ENCODE measurements at places on chromosomes 4 and X.

DNA sequence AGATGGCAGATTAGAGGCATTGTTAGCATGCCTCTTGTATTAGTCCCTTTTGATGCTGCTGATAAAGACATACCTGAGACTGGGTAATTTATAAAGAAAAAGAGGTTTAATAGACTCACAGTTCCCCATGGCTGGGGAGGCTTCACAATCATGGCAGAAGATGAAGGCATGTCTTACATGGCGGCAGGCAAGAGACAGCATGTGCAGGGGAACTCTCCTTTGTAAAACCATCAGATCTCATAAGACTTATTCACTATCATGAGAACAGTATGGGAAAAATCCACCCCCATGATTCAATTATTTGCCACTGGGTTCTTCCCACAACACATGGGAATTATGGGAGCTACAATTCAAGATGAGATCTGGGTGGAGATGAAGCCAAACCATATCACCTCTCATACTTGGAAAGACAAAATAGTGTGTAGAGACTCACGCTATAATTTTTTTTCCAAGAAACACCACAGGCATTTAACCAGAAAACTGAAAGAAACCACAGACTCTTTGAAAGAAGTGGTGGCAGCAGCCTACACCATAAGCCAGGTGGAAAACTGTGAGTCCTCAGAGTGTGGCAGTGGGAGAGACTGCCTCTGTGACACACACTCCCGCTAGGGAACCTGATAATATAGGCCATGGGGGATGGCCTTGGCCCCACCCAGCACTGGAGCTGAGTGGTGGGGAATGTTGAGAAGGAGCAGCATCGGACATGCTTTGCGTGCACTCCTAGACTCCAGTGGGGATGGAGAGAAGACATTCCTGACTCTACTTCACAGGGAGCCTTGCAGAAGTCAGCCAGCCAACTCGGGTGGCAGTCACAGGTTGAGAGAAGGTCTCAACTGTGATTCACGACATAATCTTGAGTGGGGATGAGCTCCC lies 51.5 kb downstream of the SLC2A9 start:
- DNase-seq, result no peak

- DNase-seq, result no peak
Measured at GRCh38 chr4:65241257-65241997, 428.9 kb downstream of the EPHA5 start.

- no peak for DNase-seq
Measured at GRCh38 chr4:159229164-159229563, 126.3 kb downstream of the RAPGEF2 start.

- no peak for DNase-seq
Measured at GRCh38 chr4:2792711-2793585, at the start of gene SH3BP2. TSS of gene SH3BP2 (plus strand) at chr4:2793085. CDS start at chr4:2820618, 27,533 bp downstream.

- no peak for DNase-seq
Measured at GRCh38 chrX:131626681-131627296, 82.9 kb downstream of the OR13H1 start.

GRCh38 chr4:77177199-77177598 lies 20.2 kb downstream of the CCNG2 start:
- peak; percentile 50 for DNase-seq

GRCh38 chrX:73855546-73855945 lies 292.5 kb downstream of the CHIC1 start:
- peak; percentile 34 for DNase-seq

DNA sequence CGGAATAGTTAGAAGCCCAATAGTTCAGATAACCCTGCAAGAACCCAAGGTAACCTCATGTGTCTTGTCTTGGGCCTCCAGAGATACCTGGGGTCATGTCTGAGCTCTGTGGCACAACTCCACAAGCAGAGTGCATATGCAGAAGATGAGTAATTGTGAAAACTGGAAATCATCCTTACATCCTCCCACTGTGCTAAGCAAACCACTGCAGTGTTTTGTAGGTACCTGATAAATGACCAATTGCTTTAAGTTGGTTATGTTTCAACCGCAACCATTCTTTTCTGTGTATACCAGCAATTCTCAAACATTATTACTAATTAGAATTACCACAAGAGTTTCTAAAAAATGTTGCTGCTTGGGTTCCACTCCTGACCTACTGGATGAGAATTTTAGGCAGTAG lies 73.2 kb downstream of the CBLL2 start:
- DNase-seq, result no peak

DNA sequence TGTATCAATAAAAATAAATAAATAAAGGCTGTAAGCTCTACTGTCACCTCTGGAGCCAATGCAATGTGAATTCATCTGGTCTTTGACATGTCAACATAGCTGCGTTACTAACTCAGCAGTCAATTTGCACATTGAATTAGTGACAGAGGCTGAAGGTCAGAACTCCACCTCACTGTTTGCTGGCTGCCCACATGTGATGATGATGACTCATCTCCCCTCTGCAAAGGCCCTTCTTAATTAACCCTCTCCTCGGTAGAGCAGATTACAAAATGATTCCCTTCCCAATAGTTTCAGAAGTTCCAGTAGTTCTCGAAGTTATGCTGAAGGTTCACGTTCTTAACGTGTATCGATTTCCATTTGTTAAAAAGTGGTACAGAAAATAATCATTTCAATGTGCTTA lies 1626.0 kb upstream of the TENM3 start:
- no peak for DNase-seq

GRCh38 chr4:110735686-110736085 lies 112.8 kb upstream of the PITX2 start:
- no peak for DNase-seq

GRCh38 chr4:47486231-47486673 lies 1.2 kb downstream of the ATP10D start:
- DNase-seq, result no peak

DNA sequence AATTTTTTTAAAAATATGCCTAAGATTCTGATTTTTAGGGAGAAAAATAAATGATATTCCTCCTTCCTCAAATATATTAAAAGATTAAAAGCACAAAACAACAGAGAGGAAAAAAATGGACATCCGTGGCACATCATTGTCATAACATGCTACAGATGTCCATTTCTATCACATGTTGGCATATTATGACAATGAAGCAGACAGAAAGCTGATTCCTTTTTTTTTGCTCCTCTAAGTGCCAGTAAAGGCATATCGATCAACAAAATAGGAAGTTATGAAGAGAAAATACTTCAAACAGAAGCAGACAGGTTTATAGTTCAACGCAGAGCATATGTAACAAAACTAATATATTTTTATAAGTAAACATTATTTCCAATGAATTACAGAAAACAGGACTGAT lies 11.2 kb downstream of the KLHL8 start:
- DNase-seq, result no peak

DNA sequence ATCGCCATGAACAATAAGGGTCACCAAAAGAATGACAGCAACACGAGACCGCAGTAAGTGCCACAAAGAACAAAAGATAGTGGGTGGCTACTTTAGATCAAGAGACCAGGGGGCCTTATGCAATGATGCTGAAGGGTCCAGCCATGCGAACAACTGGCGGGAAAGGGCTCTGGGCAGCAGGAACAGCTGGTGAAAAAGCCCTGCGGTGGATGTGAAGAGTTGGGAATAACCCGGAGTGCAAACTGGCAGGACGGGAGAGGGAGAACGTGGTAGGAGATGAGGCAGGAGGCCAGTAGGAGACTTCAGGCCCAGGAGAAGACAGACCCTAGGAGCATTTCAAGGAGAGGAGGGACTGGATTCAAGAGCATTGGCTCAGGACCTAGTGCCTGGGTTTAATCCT lies 120.2 kb downstream of the AFAP1 start:
- no peak for DNase-seq

GRCh38 chrX:45077748-45078424 lies 122.8 kb downstream of the DIPK2B start:
- DNase-seq, result no peak

DNA sequence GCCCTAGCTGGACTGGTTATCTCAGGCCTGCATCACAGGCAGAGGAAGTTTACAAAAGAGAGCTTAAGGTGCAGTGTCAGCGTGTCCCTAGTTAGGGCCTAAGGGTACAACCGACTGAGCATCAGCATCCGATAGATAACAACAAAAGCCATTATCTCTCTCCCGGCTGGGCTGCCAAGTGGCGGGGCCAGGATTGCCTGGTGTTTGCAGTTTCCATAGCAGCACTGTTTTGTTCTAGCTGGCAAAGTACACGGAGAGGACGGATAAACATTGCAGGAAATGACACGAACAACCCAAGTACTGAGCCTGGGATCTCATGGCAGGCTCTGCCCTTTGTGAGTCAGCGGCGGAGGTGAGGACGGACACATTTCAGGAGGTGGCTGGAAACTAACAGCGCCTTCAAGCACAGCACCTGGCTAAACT lies 104.7 kb upstream of the NOCT start:
- peak; percentile 46 for DNase-seq

DNA sequence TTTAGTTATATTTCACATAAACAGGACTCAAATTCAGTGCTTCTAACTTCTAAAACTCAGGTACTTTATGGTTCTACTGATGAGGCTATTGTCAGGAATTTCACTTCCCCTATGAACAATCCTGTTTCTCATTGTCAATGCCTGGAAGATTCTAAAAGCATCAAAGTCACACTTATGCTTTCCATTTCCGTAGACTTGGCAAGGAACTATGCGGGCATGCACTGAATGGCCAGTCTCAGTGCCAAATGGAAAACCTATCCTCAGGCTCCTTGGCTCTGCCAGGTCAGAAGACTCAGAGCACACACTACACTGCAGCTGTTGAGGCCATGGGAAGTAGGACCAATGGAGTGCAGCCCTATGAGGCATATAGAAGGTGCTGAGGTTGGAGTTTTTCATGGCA lies 97.0 kb upstream of the PTPN13 start:
- no peak for DNase-seq

DNA sequence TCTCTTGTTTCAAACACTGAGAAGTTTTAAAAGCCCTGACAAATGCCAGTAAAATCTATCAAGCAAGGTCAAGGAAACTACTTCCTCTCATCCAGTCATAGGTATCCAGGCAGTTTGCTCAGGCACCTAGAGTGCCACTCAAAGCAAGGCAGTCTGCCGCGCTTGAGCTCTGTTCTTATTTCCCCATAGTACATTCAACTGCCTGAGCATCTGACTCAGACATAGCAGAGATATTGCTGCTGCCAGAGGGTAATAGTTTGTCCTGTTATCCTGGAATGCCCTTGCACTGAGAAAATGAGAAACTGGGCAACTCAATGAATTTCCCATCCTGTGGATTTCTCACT lies 16.1 kb upstream of the ATP8A1 start:
- no peak for DNase-seq

DNA sequence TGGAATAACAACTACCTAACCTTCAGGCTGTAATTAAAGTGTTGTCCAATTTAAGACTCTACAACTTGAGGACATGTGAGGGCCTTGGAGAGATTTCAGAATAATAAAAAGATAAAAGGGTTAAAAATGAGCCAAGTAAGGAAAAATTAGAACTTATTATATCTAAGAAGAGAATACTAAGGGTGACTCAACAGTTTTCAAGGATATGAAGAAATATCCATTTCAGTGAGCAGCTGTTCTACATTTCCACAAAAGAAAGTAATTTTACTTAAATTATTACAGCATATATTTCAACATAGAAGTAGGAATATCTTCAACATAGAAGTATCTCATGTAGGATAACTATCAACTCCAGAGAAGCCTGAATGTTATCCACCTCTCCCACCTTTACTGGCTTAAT lies 11.3 kb downstream of the SNX12 start:
- DNase-seq, result no peak

DNA sequence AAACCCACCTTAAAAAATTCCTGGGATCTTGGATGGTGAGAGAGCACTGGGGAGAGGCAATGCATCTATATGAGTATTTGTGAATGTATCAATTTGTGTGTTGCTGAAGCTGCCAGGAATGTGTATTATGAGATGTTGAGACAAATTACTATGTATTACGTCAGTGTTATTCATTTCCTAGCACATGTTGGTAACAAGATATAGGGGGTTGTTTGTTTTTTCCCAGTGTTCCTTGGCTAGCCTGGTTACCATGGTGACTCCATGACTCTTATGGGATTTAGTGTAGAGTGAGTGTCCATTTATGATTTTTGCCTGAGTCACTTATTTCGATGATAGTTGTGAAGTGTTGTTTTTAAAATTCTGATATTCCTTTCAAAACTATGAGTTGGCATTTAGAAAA lies 65.6 kb downstream of the RAB40A start:
- DNase-seq, result no peak

- DNase-seq, result no peak
Measured at GRCh38 chrX:79065696-79066095, 78.8 kb upstream of the GPR174 start.

DNA sequence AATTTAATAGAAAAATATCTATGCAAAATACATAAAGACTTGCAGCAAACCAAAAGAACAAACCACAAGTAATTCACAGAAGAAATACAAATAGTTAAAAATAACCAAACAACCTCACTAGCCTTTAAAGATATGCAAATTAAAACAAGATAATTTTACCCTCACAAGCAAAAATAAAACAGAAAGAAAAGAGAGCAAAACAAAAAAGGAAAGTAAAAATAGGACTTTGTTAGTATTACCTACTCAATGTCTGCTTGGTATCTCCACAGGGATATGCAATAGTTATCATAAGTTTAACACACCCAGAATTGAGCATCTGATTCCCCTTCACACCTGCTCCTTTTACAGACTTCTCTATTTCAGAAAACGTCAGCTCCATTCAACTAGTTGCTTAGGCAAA lies 737.5 kb upstream of the MAGEB2 start:
- DNase-seq, result no peak

DNA sequence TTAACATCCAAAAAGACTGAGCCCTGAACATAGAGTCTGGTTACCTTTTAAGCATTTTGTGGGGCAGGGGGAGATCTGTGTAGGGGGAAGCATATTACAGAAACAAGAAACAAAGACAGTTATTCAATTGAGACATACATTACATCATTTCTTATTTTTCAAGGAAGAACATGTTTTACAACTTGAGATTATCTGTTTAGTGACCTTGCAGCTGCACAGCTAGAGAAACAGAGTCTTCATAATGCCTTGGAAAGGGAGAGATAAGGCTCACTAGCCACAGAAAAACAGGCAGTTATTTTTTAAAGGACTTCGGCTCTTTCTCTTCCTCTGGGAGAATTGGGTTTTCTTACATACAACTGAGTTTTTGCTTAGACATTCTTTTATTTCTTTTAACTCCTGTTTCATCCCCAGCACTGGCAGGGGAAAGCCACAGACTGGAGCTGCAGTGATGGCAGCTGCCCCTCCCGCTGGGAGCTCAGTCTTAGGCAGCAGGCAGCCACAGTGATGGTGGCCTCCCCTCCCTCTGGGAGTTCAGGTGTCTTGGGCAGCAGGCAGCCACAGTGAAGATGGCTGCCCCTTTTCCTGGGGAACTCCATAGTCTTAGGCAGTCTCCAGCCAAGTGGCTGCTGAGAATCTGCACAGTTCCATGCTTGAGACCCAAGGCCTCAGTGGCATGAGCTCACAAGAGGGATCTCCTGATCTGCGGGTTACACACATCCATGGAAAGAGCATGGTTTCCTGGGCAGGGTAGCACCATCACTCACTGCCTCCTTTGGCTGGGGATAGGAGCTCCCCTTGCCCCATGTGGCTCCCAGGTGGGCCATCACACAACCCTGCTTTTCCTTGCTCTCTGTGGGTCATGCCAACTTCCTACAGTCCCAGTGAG lies 19.4 kb upstream of the TMPRSS11F start:
- DNase-seq, result no peak

GRCh38 chr4:20486433-20486832 lies 213.8 kb upstream of the PACRGL start:
- no peak for DNase-seq

All from left renal cortex interstitium (tissue), 4 donors.